Stimulated activated CD4-positive, alpha-beta T cell treated with anti-CD3 and anti-CD28 coated beads, TNF-alpha, amount 100 ng/mL, for 1 hour (primary cell): ENCODE measurements at places on chromosomes 7 and 10.

DNA sequence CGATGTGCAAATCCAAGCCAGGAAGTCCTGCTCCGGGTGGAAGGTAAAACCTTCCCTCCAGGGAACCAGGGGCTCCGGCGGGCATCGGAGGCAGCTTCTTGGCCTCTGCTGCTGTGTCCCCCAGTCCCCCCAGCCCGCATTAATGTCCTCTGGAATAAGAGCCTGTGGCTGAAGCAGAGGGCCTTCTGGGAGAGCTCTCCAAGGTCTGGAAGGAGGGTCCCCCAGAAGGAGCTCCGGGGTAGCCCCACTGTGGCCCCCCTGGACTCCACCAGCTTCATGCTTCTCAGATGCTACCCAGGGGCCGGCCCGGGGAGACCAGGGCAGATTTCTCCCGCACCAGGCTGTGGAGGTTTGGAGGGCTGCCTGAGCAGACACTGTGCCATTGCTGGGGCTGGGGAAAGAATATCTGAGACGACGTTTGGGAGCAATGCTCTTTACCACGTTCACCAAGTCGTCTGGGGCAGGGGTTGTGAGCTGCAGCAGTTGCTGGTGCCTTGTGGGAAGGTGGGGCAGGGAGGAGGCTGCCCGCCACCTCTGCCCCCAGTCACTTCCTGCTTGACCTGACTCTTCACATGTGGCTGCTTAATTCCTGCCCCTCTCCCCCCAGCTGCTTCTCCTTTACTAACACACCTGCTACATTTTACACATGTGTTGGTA is 8.3 kb downstream of the ZNF853 start:
- no peak for DNase-seq

- no peak for DNase-seq
Measured at GRCh38 chr10:130409331-130409730, 273.1 kb downstream of the GLRX3 start.

DNA sequence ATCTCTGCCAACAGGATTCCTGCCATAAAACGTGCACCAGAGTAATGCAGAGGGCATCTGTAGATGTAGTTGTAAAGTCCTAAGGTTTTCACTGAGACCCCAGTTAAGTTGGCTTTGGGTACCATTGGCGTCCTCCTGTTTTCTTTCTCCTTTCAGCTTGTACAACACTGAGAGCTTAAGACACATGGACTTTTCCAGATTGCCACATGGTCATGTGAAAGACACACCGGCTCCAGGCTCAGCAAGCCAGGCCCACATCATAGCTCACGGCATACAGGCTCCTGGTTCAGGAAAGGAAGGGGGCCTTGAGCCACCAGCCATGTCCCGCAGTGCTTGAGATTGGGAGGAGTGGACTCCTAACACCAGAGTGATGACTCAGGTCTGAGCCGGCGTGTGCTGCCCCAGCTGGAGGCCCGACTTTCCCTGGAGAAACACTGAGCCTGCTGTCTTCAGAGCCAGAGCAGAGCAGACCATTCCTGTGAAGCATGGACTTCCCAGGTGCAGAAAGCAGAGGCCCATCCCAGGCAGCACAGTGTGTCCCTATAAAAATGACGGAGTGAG is 252.7 kb downstream of the PRPF18 start:
- no peak for DNase-seq

- DNase-seq = no peak
Measured at GRCh38 chr10:114491933-114492332, 87.6 kb upstream of the AFAP1L2 start.

DNA sequence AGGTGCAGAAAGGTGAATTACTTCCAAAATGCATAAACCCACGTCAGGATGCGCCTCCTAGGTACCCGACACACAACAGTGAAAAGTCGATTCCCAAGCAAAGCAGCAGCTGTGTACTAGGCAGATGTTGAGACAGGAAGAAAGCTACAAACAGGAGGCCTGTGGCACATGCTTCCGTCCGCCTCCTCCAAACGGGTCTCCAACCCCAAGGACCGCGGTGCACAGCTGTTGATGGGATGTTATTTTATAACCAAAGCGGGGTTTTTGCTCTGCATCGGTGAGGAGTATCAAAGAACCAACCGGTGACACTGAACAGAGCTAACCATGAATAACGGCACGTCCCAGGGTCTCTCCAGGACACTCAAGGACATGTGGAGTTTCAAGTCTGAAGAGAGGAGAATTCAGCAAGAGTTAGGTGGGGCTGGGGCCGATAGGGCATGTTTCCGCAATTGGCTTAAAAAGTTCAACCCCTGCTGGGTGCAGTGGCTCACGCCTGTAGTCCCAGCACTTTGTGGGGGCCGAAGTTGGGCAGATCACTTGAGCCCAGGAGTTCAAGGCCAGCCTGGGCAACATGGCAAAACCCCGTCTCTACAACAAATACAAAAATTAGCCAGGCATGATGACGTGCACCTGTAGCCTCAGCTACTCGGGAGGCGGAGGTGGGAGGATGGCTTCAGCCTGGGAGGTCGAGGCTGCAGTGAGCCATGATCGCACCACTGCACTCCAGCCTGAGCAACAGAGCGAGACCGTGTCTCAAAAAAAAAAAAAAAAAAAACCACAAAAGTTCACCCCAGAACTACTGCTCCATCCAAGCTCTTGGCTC is 108.0 kb downstream of the SMURF1 start:
- no peak for DNase-seq
